LNCaP clone FGC (cell line): ENCODE measurements at places on chromosomes 3 and 15.
A peak's percentile ranks its signal among the peaks of the same experiment; 100 is the strongest.

DNA sequence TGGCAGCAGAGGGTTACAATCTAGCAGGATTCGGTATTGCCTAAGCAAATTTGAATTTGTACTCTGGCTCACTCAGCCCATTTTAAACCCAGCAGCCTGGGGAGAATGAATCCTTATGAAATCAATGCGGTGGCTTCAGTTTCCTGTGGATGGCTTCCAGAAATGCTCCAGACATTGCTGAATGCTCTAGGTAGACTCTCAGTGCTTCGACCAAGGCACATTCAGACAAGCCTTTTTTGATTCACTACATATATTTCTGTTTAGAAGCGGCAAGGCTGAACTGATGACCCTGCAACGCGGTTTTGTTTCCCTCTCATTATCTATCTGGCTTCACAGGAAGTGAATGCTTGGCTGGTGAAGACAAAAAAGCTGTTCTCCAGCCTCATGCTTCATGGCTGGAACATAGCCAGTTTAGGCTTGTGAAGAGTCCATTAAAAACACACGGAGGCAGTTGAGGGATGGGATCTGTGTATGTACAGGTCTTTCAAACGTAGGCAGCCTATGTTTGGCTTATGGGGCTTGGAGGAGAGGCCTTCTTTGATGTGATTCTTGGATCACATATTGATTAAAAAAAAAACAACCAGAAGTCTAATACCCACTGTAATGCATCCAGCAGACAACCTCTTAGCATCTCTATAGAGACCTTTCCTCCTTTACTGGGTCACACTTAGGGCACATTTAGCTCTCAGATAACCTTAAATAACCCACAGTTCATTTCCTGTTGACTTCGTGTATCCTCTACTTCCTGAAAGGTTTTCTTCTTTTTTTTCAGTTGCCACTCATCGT lies 400.2 kb upstream of the TBL1XR1 start:
- peak; percentile 31 for DNase-seq

GRCh38 chr15:88608607-88609181 lies 12.4 kb upstream of the AEN start:
- no peak for DNase-seq

DNA sequence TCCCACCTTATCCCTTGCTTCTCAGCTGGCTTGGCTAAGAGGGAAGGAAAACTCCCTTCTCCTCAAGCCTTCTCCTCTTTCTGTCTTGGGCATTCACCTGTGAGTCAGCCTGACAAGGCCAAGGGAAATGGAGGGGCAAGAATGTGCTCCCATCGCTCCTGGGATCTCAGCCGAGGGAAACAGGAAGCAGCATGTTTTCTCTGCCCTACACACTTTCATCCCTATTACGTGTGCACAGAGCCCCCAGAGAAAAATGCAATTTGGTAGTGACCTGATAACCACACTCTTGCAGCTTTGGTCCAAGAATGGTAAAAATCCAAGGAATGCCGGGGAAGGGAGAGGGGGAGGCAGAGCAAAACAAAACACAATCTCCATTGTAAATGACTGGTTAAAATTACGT lies 32.9 kb upstream of the MTMR10 start:
- DNase-seq = no peak

- no peak for DNase-seq
These were observed 315.8 kb upstream of the ROBO2 start for GRCh38 chr3:76724075-76724474.

GRCh38 chr15:34621675-34622074 lies 38.2 kb upstream of the GOLGA8B start:
- no peak for DNase-seq

DNA sequence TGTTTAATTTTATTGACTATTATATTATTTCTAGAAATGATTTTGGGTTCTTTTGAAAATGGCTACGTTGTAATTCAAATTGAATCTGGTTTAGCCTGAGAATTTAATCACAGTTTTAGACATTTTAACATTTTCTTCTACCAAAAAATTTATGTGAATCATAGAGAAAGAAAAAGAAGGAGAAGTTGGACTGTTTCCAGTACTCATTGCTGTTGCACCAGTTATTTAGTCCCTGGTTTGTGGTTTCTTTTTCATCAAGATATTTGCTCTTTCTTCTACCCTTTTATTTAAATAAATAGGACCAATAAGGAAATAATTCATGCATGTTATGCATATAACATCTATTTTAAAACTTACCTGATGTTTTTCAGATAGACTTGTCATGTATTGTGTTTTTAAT lies 1337.1 kb downstream of the ROBO1 start:
- DNase-seq = no peak

DNA sequence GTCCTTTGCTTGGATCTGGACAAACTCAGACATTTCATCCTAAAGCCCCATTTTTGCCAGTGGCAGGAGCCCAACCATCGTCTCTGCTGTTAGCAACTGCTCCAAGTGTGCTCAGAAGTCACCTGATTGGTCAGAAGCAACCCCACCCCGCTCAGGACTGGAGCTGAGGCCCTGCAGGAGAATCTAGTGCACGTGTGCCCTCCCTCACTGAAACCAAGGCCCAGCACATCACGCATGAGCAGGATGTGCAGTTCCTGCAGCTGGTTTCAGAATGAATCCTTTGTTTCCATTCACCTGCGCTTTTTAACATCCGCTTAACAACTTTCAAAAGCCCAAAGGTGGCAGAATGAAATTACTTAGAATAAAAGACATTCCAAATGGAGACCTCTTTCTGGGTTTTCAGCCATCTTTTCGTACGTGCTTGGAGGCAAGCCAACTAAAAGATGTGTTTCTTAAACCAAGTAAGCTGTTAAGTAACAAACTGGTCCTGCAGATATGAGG lies 81.2 kb downstream of the SRGAP3 start:
- no peak for DNase-seq
